Anterior cingulate cortex (tissue), 58 donors: ENCODE measurements at places on chromosomes 4 and X.

- no peak for DNase-seq
Observed at GRCh38 chrX:10072786-10073568, 83.8 kb upstream of the CLCN4 start.

DNA sequence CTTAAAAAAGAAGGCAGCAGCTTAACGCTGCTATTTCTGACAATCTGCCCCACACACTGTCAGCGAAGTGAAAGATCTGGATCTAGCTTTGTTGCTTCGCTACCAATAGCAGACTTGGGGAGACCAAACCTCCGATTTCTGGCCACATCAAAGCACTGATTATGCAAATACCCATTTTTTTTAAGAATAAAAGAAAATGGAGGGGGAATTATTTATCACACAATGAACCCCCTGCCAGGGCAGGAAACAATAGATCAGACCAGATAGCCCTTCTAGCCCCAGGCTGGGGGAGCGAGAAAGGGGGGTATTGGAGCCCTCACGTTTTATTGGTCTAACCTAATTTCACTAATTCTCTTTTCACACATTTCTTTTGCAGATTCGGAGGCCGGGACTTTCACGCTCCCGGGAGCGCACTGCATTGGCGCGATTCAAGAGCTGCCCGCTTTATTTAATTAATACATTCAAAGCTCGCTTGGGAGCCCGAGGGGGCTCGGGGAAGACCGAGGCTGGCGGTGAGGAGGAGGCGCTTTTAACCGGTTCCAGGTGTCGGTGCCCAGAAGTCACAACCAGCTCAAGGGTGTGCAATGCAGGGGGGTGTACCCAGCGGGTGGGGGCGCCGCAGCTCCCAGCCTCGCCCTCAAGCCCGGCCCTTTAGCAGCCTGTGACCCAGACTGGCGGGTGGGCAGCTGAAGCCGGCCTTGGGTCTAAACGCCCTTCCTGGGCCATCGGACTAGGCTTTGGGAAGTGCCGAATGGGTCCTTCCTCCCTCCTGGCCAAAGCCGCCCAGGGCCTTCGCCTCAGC, 5.5 kb downstream of the NEUROG2 start:
- DNase-seq, result no peak

DNA sequence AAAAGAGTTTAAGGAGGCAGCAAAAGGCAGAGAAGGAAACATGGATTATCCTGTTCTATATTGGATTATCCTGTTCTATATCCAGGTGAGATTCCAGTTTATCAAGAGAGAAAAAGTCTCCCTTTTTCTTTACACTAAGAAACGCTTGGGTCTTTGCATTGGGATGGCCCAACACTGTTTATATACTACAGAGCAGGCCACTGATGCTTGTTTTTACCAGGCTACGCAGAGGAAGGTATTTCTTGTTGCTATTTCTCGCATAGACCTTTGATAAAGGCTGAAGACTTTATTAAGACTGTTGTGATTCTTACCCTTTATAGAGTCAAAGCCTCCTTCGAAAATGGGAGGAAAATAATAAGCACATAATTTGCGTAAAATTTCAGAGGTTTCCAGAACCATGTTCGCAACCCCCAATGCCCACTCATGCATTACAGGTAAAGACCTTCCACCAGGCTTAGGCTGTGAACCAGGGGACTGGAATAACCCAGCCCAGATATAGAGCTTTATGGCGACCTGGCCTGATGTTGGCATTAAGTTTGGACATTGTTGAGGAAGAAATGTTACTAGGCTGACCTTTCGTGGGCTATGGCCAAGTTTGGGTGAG, 218.3 kb downstream of the PTTG2 start:
- no peak for DNase-seq

DNA sequence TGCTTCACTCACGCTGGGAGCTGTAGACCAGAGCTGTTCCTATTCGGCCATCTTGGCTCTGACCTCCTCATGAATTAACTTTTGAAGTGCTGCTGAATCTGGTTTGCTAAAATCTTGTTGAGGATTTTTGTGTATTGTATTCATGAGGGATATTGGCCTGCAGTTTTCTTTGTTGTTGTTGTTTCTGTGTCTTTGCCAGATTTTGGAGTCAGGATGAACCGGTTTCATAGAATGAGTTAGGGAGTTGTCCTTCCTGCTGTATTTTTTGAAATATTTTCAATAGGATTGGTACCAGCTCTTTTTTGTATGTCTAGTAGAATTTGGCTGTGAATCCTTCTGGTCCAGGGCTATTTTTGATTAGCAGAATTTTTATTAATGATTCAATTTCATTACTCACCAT, 138.1 kb downstream of the NPFFR2 start:
- no peak for DNase-seq

DNA sequence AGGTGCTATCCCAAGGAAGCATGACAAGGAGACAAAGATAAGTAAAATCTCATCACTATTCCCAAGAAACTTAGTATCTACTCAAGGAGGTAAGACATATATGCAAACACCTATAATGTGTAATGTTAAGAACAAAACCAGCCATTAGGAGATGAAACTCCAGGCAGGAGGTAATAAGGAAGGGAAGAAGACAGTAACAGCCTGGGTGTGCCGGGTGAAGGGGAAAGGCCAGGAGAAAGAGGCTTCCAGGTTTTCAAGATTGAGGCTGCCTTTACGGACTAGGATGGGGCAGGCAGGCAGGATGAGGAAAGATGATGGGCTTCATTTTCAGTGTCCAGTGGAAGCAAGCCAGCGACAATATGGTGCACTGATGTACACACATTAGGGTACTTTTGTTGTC, 62.5 kb downstream of the LEF1 start:
- DNase-seq, result no peak

DNA sequence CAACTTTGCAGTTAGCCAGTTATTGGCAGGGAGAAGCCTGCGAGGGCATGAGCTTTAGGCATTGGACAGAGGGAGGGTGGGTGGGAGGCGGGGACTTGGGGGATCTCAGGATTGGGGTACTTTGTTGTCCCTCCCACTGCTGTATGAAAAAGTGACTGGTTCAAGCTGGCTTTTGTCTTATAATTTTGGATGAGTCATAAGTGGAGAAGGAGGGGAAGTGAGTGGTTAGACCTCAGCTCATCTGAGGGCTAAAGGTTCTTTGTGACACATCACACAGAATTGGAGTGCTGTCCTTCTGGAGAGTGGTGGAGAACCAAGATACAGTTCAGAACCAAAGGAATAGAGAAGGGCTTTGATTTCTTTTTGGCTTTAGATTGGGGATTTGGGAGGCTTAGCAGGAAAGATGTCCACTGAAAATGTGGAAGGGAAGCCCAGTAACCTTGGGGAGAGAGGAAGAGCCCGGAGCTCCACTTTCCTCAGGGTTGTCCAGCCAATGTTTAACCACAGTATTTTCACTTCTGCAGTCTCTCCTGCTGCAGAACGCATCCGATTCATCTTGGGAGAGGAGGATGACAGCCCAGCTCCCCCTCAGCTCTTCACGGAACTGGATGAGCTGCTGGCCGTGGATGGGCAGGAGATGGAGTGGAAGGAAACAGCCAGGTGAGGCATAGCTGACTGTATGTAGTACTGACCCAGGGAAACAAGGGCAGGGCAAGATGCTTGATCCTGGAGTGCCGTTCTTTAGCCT, at the start of gene SLC4A4:
Gene SLC4A4 (plus strand): TSS at position 175 of the 748 bp plus-strand sequence.
- no peak for DNase-seq

DNA sequence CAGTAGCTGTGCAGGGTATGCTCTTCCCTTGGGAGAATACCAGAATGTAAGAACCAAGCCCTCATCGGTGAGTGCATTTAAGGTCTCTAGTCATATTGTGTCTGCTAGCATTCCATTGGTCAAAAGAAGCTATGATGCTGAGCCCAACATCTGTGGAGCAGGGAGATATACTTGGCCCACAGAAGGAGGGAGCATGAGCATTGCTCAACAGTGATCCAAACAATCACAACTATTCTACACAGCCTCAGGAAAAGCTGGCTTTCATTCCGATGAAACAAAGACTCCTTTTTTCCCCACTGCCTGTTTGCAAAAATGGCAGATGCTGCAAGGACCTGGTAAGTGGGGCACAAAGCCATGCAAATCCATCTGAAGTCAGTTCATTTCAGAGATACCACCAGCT, 80.6 kb upstream of the DHX15 start:
- peak; percentile 84 for DNase-seq

DNA sequence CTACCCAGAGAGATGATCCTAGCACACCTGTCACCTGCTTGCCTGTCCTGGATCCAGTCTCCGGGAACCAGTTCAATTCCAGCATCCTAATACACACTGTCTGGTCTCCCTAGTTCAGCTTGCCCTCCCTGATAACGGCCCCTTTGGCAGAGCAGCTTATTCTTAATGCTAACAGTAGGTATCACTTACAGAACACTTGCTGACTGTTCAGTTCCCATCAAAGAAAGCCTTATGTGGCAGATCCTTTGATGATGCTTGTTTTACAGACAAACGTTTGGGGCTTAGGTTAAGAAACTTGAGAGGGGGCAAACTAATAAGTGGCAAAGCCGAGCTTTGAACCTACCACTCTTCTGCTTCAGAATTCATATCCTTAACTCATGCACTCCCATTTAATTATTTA, 890 bp downstream of the RASSF6 start:
- no peak for DNase-seq

- DNase-seq, result no peak
Observed at GRCh38 chrX:154443479-154443910, 446 bp upstream of the FAM50A start.

GRCh38 chr4:54099287-54099747, 646 bp upstream of the GSX2 start:
- no peak for DNase-seq

GRCh38 chrX:39756086-39756883, 341.5 kb downstream of the BCOR start:
- DNase-seq, result no peak

DNA sequence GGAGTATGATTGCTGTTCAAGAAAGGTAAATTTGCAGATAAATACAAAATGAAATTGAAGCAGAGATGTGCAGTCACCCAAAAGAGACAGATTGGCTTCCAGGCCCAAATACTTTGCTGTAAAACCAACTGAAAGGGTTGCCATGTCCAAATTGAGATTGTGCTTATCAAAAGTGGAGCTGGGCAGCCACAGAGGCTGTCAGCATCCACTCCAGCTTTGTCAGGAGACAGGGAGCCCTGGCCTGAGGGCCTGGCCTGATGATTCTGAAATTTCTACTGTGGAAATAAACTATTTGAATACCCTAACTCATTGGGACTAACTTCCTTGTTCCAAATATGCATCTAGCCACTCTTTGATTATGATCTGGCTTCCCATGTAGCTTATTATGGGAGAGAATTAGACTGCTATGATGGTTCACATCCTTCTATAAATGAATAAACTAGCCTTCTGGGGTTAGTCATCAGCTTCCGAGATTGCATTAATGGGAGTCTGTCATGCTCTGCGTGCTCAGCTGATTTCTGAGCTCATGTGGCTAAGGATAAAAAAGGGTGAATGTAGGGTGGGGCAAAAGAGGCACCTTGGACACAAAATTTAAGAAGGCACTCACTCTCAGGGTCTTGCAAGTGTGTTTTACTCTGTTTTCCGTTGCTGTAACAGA, 48.2 kb downstream of the SLC34A2 start:
- DNase-seq, result no peak

DNA sequence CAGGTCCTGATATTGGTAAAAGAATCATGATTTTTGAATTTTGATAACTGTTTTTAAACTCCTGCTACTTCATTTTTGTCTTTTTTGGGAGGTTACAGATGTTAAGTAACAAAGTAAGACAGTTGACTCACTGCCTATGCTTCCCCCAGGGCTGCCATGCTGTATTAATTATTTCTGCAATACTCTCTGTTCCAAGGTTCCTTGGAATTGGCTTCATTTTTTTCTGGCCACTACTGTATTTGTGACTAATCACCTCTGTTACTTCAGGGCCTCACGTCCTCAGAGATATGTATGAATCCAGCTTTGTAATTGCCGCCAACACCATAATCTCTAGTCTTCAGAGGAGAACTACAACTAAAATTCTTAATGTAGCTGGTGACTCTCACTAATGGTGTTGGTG, 1729.3 kb downstream of the C4orf33 start:
- no peak for DNase-seq

GRCh38 chr4:53562409-53562808, 28.9 kb downstream of the LNX1 start:
- DNase-seq, result no peak

DNA sequence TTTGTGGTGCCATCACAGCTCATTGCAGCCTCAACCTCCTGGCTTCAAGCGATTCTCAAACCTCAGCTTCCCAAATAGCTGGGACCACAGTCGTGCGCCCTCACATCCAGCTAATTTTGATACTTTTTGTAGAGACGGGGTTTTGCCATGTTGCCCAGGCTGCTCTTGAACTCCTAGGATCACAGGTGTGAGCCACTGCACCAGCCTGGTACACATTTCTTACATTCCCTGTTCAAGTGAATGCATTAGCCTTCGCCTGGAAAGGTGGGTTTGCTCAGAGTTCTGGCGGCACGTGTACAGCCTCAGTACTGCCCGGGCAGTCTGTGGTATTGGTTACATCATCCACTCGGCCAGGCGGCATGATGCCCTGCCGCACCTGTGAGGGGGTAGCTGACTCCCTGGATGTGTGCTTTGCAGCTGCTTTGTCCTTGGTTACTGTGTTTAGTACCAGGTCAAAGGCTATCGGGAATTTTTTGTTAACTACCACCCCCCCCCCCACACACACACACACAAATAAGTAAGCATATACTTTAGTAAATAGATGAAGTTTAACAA, 57.1 kb downstream of the TNIP2 start:
- DNase-seq, result no peak

DNA sequence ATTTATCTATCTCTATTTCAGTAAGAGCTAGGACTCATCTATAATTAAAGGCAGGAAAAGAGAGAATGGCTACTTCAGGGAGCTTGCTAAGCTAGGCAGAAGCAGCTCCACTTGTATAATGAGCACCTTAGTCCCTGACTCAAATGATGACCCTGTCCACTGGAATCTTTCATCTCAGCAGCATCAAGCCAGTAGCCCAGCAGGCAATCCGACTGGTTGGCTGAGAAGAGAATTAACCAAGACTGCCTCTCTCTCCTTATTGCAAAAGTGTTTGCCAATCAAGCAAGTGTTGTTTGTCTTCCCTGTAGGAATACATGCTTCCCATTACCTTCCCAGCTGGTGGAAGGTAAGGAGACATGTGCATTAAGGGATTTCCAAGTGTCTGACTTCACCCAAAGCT, 3.9 kb upstream of the SPOCK3 start:
- DNase-seq, result no peak

DNA sequence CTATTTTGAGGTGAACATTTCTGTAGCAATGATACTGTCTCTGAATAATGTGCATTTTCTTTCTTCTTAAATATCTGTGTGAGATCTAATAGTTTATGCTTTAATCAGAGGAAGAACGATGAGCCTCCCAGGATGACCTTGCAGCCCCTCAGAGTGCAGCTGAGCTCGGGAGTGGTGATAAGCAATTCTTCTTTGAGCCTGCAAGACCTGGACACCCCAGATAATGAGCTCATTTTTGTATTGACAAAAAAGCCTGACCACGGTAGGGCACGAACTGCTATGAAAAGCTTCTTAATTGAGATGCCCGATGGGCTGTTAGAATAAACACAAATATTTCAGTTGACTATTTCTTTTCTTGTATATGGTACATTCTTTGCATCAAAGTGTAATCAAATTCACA, 105.0 kb upstream of the ANXA3 start:
- no peak for DNase-seq

- no peak for DNase-seq
Observed at GRCh38 chrX:79466636-79467035, 99.5 kb upstream of the ITM2A start.
